Fibroblast of gingiva (primary cell): ENCODE measurements at places on chromosomes 7 and 10.

GRCh38 chr10:45279682-45280081 is 35.7 kb downstream of the OR13A1 start:
- DNase-seq = no peak

GRCh38 chr10:130802301-130802700 is 509.2 kb downstream of the TCERG1L start:
- DNase-seq = no peak

- no peak for DNase-seq
These were observed 36.8 kb upstream of the R3HCC1L start for GRCh38 chr10:98097616-98098015.

- DNase-seq = peak; percentile 41
These were observed 324 bp upstream of the TET1 start for GRCh38 chr10:68559841-68560185.

GRCh38 chr10:118698421-118698820 is 56.3 kb downstream of the CACUL1 start:
- no peak for DNase-seq

- no peak for DNase-seq
These were observed 527.8 kb downstream of the SH2D4B start for GRCh38 chr10:81065474-81065873.

GRCh38 chr7:102190776-102191350 is 95.8 kb upstream of the SH2B2 start:
- DNase-seq = no peak

DNA sequence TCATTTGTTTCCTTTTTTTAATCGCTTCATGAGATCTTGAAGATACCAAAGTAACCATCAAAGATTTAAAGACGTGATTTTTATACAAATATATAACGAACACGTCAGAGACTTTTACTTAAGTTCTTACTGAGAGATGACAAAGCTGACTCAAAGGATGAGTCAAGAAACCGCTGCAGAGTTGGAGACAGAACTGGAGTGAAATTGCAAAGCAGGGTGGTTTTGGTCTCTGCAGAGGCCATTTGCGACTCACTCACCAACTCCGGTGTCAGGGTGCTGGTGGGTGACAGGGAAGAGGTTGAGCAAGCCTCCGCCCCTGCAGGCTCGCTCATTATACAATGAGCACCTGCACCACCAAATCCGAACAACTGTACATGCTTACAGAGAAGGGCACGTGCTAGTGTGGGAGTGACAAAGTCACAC is 75.2 kb downstream of the DNAJB6 start:
- DNase-seq = peak; percentile 14

GRCh38 chr7:86920154-86920553 is 139.3 kb downstream of the ELAPOR2 start:
- DNase-seq = no peak

- peak; percentile 19 for DNase-seq
These were observed 6.8 kb downstream of the CYP26A1 start for GRCh38 chr10:93080350-93081046.

DNA sequence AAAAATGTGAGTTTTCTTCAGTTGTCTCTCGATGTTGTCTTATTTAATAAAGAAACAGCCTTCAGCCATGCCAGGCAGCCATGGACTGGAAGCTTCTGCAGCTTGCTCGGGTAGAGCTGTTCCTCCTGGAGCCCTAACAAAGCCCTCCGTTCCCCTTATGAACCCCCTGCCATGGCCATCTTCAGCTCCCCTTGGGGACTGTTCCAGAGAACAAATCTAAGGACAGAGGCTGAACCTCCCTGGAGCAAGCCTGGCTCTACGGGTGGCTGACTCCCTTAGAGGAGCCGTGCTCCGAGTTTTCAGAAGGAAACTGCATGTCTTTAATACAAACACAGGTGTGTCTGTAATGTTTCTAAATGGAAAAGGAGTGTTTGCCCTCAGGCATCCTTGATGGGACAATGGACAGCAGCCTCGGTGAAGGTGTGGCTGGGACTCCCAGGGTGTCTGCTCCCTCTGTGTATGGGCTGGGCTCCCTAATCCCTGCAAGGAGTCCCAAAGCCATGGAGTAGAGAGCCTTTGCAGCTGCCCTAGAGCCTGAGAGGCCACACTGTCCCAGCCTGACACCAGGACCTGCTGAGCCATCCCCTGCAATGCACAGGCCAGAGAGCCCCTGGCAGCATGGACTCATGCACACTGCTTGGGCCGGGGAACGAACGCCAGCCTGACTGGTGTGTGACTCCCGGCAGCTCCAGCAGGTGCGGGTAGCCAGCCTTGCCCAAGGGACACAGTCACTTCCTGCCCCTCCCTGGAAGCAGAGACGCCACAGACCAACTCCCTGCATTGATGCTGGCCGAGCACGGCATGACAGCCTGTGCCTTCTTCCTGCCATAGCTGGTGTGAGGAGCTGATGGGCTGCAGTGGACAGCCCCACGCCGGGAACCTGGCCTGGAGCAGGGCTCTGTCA is 381.8 kb downstream of the TCERG1L start:
- DNase-seq = no peak

GRCh38 chr10:31952066-31952465 is 23.4 kb upstream of the ARHGAP12 start:
- no peak for DNase-seq

DNA sequence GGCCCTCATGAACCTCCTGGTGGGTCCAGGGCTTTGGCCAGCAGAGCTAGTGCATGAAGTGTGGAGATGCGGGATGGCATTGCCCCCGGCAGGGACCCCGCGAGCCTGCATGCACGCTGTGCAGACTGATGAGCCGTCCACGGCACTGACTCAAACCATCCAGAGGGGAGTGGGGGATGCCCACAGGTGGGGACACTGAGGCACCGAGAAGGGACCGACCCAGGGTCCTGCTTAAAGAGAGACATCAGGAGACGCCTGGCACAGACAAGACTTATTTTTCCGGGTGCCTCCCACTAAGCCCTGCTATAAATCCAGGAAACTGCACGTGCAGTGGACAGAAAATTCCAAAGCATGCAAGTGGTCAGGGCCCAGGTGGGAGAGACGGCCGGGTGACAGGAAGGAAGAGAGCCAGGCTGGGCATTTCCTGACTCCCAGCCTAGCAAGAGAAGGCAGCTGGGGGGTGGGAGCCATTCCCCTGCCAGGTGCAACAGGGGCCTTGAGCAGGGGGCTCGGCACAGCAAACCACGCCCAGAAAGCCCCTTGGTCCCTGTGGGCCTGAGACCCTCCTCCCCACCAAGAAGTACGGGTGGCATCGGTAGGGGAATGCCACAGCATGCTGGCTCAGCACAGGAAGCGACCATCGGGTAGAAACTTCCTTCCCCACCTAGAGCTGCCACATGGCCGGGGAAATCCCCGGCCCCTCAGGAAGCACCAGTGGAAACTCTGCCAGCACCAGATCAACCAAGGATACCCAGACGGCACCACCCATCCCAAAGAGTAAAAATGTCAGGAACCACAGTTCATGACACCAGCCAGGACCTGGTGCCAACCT is 91.5 kb downstream of the FOXL3 start:
- no peak for DNase-seq

DNA sequence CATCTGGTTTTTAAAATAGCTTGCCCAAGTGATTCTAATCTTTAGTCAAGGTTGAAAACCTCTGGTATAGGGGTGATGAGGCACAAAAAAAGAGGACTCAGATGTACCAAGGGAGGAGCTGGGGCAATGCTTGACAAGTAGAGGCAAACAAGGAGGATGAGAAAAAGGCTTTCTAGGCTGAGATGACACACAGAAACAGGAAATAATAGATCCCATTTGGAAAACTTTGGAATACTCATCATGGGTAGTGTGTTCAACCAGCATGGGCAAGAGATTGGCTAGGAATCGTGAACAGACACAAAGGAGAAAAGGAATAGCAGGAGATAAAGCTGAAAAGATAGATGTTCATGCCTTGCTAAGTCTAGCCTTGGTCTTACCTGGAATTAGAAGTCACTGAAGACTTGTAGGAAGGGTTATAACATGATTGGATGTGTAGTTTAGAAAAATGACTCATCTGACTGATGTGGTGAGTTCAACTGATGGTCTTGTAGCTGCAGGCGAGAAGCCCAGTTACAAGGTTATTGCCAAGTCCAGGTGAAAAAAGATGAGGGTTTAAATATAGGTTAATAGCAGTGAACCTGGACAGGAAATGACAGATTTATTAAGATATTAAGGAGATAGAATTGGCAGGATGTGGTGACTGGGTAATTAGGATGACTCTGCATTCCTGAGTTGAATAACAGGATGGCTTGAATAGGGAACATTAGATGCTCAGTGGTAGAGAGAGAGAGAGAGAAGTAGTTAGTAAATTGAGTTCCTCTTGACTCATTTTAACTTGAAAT is 214.0 kb upstream of the LRGUK start:
- no peak for DNase-seq

GRCh38 chr7:13077466-13077865 is 390.0 kb downstream of the ARL4A start:
- DNase-seq = peak; percentile 1

DNA sequence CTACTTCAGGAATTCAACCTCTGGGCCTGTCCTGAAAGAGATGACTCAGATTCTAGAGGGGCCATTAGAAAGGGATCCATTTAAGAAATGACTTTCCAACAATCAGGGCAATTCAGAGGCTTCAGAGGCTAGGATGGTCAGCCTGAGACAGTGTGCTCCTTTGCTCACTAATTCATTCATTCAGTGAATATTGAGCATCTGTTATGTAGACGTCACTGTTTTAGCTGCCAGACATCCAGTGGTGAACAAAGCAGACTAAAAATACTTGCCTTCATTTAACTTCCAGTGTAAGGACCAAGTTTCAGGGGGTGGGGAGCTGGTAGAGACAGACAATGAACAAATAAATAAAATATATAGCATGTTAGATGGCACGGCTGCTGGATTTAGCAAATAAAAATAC is 1.6 kb downstream of the KIAA1217 start:
- no peak for DNase-seq

DNA sequence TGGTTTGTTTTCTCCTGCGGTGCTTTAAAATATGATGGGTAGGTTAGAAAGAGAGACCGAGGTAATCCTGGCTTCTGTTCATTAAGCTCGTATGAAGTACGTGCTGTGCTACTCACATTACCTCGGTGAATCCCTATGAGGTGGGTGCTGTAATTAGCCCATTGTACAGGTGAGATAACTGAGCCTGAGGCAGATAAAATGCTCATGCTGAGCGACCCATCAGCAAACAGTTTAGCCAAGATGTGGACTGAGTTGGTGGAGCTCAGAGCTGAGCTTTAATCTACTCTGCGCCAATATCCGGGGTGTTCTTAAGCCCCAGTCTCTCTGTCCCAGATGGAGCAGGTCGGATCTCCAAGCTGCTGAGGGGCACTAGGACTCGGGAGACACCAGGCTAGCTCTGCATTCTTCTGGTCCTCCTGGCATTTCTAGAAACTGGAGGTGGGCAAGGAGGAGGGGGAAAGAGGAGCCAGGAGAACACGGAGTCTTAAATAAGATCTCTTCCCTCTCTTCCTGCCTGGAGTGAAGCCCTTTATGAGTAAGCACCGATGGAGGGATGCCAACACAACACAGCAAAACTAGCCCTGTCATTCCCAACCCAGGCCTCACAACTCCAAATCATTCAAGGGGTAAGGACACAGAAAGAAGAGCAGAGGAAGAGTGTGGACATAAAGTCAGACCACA is 458.5 kb downstream of the KCNMA1 start:
- peak; percentile 86 for DNase-seq

GRCh38 chr7:29297194-29297890 is 102.8 kb downstream of the CHN2 start:
- DNase-seq = no peak

- DNase-seq = no peak
These were observed 273.4 kb upstream of the CSTF2T start for GRCh38 chr10:51972733-51973346.

DNA sequence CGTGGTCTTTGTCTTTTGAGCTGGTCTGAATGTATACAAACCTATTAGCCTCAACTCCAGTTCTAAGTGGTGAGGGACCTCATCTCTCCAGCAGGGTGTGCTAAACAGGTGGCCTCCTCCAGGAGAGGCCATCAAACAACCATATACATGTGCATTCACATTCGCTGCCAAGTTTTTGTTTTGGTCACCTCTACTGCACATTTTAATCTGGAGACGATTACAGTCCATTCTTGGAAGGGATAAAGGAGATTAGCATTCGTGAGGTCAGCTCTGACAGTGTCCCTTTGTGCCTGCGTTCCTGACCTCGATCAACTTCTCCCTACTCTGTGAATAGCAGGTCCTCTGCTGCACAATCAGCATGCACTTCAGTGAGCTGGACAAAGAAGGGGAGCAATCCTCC is 60.8 kb downstream of the RHOBTB1 start:
- DNase-seq = peak; percentile 11

- no peak for DNase-seq
These were observed 63.1 kb downstream of the ASB13 start for GRCh38 chr10:5603091-5603847.

DNA sequence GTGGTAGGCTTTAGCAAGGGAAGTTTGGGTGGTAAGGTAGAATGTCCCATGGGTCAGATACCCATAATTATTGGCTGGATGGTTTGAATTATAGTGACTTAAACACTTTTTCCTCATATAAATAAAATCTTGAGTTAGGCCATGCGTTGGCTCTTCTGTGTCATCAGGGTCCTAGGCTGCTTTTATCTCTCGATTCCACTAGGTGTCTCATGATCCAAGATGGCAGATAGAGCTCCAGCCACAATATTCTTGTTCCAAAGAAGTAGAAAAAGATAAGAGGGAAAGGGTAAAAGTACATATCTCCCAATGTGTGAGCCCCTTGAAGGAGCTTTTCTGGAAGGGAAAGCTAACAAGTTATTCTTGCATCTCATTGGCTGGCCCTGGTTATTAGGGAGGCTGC is 144.7 kb downstream of the GRK5 start:
- DNase-seq = no peak

GRCh38 chr10:4568086-4568485 is 257.9 kb upstream of the AKR1E2 start:
- DNase-seq = no peak

DNA sequence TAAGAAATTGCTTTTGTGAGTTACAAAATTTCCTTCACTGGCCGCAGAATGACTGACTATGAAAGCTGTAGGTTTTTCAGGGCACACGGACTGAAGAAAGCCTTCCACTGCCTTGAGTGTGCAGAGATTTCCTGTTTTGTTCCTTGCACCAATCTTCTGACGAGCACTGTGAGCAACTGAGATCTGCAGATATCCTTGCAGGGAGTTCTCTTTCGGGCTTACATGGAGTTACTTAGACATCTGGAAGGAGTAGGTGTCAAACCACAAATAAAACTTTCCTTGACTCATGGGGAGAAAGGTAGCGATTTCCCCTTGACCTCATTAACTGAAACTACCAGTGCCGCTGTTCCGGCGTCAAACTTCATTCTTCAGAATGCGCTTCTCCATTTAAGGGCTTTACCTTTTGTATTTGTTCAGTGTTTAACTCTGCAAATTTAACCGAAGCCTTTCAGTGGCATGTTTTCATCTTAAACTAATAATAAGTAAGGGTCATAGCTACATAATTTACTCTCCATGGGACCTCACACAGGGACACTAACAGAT is 1175.3 kb downstream of the GATA3 start:
- DNase-seq = no peak

- DNase-seq = no peak
These were observed 136.6 kb upstream of the CCDC6 start for GRCh38 chr10:60042914-60043313.

DNA sequence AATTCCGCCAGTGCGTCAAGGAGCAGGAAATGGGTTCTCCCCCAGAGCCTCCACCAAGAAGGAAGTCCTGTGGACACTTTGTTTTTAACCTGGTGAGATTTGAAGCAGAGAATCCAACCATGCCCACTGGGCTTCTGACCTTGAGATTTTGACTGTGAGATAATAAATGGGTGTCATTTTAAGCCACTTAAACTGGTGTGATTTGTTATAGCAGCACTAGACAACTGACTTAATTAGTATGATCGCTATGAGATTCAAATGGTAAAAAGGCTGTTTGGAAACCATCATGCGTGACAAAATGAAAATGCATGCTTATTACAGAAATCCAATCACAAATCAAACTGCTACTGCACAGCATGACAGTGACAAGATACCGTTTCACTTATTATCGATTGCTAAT is 98.0 kb downstream of the ADAM12 start:
- no peak for DNase-seq
